Adrenal gland (tissue), 19 donors: ENCODE measurements at places on chromosomes 1 and 21. TPM values are rescaled to one million over a fixed set of nuclear protein-coding genes. Genes with fewer than 3 reads are reported as not detected.

The PCAT6 gene
- polyA plus RNA-seq, result 8.5 TPM

The C1orf115 gene
- polyA plus RNA-seq, result 4.5 TPM

The KLHDC9 gene
- 24.4 TPM for polyA plus RNA-seq

The PDIK1L gene
- polyA plus RNA-seq, result 1.7 TPM

The KCND3 gene
- polyA plus RNA-seq, result 1.4 TPM

The MCOLN3 gene
- polyA plus RNA-seq, result 140 TPM

The AMIGO1 gene
- 3.8 TPM for polyA plus RNA-seq

The LRRC71 gene
- 0.20 TPM for polyA plus RNA-seq

The PTGFR gene
- 6.1 TPM for polyA plus RNA-seq

GRCh38 chr1:192639607-192640368, 3.8 kb downstream of the RGS13 start:
- DNase-seq, result no peak

- no peak for DNase-seq
Measured at GRCh38 chr1:53060579-53060978, 1.4 kb upstream of the PODN start.

- peak; percentile 33 for DNase-seq
Measured at GRCh38 chr1:185960422-185961321, 226.5 kb downstream of the HMCN1 start.

DNA sequence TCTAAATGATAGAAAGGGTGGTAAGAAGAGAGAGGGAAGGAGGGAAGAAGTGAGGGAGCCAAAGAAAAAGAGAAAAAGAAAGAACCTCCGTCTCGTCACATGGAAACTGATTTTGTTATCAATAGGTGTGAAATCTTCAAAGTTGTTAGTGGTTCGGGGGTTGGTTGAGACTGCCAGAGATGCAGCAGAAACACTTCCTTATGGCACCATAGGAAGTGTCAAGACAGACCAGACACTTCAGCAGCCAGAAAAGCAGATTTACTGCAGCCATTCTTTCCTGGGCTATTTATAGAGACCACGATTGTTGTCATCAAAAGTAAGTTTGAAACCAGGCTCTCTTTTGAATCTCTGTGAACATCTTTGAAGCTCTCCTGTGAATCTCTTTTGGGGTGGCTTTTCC, 150.5 kb downstream of the PLPPR5 start:
- DNase-seq, result no peak

GRCh38 chr1:67604778-67605177, 80.2 kb upstream of the GADD45A start:
- DNase-seq, result no peak

DNA sequence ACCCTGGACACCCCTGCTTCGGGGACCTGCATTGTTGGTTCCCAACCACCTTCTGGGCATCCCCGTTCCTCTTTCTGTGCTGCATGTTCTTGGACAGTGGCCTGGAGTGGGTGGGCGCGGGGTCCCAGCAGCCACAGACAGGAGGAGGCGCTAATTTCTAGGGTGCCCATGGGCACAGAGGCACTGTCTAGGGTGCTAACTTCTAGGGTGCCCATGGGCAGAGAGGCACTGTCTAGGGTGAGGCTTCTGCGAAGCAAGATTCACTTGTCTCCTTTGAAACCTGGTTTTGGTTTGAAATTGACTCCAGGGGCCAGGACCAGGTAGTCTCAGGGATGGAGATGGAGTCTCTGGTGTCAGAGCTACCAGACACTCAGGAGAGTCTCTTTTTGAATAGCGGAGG, 815 bp upstream of the MEGF6 start:
- DNase-seq, result no peak

GRCh38 chr1:11157867-11158266, 31.3 kb upstream of the ANGPTL7 start:
- DNase-seq, result no peak

DNA sequence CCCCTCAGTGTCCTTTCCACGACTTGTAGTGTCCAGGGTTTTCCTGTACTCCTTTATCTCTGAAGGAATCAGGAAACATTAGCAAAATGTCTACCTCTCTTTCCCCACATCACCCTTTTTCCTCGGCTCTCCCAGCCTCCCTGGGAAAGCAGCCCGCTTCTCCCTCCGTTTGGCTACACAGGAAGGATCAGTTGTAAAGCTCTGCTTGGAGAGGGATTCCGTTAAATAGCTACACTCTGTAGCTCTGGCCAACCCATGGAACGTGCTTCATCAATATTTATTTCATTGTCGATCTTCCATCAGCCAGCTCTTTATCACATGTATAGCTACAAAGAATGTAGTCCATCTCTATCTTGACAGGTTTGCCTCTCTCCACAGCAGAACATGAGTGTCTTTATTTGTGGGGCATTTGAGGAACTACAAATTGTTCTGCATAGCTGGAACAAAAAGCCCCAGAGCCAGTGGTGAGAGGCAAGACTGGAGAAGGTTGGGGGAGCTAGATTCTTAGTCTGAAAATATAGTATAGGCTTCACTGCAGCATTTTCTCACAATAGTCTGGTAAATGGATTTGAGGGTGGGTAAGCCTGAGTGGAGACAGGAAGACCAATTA, 191.8 kb downstream of the SLC35F3 start:
- no peak for DNase-seq

DNA sequence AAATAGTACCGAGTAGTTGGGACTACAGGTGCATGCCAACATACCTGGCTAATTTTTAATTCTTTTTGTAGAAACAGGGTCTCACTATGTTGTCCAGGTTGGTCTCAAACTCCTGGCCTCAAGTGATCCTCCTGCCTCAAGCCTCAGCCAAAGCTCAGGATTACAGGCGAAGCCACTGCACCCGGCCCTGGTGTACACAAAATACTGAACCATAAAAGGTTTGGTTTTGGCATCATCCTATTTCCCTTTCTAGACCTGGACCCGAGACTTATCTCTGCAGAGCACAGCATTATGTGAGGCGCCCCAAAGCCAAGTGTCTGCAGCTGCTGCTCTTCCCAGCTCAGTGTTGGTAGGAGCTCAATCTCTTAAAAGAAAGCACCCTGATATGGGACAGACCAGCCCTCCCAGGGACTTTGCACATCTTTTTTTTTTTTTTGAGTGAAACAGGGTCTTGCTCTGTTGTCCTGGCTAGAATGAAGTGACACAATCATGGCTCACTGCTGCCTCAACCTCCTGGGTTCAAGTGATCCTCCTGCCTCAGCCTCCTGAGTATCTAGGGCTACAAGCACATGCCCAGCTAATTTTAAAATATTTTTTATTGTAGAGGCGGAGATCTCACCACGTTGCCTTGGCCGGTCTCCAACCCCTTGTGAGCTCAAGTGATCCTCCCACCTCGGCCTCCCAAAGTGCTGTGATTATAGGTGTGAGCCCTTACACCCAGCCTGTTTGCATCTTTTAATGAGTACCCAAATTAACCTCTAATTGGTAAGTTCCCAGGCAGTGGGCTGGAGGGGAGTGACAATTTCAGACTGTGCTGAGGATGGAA, 20.4 kb downstream of the TEX35 start:
- no peak for DNase-seq

GRCh38 chr1:228228601-228229074, 20.8 kb downstream of the OBSCN start:
- DNase-seq, result no peak

- DNase-seq, result no peak
Measured at GRCh38 chr1:43566382-43567044, 35.8 kb downstream of the PTPRF start.

- DNase-seq, result no peak
Measured at GRCh38 chr1:31943546-31944184, 5.5 kb upstream of the PTP4A2 start.

- DNase-seq, result no peak
Measured at GRCh38 chr1:198258491-198258890, 101.7 kb downstream of the NEK7 start.

DNA sequence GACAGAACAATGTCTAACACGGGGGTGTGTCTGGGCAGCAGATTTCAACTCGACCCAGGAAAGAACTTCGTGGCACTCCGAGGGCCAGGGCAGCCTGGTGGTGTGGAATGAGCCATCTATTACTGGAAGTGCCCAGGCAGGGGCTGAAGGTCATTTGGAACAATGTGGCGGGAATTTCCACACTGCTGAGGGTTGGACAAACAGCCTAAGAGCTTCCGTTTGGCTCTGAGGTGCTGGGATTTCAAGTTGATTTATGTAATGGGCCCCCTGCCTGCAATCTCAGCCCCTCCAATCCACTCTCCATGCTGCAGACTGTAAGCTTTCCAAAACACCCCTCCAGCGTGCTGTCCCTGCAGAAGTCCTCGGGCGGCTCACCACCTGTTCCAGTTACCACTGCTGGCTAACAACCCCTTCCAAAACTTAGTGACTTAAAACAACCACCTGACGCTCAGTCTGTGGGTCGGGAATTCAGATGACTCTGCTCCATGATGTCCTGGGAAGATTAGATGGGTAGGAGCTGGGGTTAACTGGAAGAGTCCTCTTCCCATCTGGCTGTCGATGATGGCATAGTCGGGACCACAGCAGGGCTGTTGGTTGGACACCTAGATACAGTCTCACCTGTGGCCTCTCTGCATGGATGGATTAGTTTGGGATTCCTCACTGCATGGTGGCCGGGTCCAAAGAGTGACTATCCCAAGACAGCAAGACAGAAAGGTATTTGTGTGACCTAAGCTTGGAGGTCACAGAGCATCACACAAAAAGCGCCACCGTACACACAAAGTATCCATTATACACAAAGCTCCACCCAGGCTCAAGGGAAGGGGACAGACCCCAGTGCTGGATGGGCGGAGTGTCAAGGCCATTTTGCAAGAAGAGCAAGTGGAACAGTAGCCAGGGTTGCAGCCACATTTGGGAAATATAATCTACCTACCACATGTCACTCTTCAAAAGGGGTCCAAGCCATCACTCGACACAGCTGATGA, 89.7 kb upstream of the IFFO2 start:
- DNase-seq, result no peak

GRCh38 chr1:6260961-6261614, at the start of gene GPR153:
Gene GPR153, minus strand, starts transcription at chr1:6261098. Its CDS starts 6,193 bp downstream, at chr1:6254905.
- peak; percentile 36 for DNase-seq

DNA sequence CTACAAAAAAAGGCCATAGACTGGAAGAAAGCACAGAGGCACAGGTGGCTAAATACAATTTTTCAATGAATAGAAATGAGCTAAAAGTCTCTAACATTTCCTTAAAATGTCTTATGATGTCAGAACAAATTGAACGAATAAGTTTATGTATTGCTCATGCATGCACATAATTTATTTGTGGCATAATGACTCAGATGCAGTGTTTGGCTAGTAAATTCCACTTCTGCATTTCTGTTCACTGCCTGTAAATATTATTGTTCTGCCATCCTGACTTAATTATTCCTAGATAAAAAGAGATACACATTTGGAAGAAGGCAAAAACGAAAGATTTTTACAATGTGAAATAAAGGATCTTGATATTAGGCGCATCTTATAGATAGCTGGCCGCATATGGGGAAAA, 26.6 kb upstream of the EXO1 start:
- no peak for DNase-seq

GRCh38 chr1:91622616-91623015, 122.0 kb downstream of the CDC7 start:
- peak; percentile 86 for DNase-seq

- DNase-seq, result no peak
Measured at GRCh38 chr1:205533748-205534443, 29.4 kb downstream of the CDK18 start.

DNA sequence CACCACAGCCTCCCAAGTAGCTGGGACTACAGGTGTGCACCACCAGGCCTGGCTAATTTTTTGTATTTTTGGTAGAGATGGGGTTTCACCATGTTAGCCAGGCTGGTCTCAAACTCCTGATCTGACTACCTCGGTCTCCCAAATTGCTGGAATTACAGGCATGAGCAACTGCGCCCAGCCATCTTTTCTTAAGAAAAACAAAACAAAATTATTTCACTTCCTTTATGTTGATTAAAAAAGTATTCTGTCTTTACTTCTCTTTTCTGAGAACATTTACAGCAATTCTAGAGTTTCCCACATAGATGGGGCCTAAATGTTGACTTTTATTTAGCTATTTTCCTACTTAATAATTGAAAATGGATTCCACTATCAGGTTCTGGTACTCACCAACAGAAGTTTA, 17.3 kb upstream of the TMEM183A start:
- no peak for DNase-seq

- no peak for DNase-seq
Measured at GRCh38 chr1:107785496-107786202, 179.3 kb downstream of the VAV3 start.

DNA sequence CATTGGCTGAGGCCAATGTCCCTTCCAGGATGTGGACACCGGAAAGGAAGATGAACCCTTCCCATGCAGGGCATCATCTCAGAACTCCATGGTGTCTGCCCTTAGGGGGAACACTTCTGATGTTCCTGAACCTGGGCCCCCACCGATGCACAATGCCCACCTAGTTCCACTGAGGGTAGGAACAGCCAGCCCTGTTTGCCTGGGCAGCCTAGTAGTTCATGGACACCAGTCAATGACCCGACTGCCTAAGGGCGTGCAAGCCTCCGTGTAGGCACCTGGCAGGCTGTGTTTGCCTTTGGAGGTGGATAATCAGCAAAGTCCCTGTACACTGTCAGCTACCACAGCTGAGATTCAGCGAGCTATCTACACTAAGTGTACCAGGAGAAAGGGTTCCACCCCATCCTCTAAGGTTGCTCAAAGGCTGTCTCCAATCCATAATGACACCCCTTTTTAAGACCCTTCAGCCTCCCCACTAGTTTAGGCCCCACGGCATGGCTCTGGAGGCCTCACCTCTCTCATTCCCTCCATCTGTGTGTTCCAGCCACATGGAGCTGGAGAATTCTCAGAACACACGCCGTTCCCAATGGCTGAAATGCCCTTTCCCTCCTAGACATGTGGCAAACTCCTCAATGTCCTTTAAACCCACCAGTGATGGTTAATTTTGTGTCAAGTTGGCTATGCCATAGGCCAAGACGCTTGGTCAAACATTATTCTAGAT, 124.8 kb upstream of the EDN2 start:
- no peak for DNase-seq

DNA sequence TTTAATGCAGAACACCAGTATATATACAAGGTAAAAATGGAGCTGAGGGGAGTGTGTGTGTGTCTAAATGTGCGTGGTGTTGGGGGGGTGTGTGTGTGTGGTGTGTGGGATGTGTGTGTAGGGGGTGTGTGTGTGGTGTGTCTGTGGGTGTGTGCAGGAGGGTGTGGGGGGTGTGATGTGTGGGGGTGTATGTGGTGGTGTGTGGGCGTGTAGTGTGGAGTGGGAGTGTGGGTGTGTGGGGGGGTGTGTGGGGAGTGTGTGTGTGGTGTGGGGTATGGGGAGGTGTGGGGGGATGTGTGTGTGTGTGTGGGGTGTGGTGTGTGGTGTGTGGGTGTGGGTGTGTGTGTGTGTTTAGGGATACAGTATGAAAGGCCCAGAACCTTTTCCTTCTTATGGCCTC, 202.3 kb upstream of the CACYBP start:
- no peak for DNase-seq

DNA sequence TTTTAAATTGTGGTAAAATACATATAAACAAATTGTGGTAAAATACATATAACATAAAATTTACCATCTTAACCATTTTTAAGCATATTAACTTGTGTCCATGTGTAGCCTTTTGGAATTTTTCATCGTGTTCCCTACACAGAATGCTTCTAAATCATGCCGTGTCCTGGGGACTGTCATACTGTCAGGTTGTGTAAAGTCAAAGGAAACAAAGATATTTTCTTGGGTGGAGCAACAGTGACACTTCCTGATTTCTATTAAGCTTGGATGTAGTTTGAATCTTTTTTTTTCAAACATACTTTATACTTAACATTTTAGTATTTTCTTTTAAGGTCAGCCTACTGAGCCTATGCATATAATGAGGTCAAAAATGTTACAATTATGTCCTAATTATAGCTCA, 32.3 kb downstream of the DOP1B start:
- DNase-seq, result no peak
